ENCODE measurements at places on chromosomes 16 and 17. TPM values are rescaled to one million over a fixed set of nuclear protein-coding genes. Genes with fewer than 3 reads are reported as not detected.

Gene CES5A
- total RNA-seq: not detected

Gene RHBDL3
- 0.13 TPM for total RNA-seq

Gene CPHXL
- not detected for total RNA-seq

Gene TNK1
- 4.1 TPM for total RNA-seq

Gene SP6
- total RNA-seq: 0.22 TPM

Gene TNFSF13
- 5.0 TPM for total RNA-seq

Gene TBC1D3E
- not detected for total RNA-seq

Gene CD7
- not detected for total RNA-seq

Gene TNP2
- total RNA-seq: not detected

Gene CDH5
- 0.26 TPM for total RNA-seq

Gene PYDC1
- not detected for total RNA-seq

Gene UTS2R
- total RNA-seq: not detected

Gene CRHR1
- not detected for total RNA-seq

Gene FOXC2
- 2.7 TPM for total RNA-seq

Gene FOXF1
- 0.13 TPM for total RNA-seq

All from articular chondrocyte of knee joint (primary cell).